Effector CD4-positive, alpha-beta T cell (primary cell): ENCODE measurements at places on chromosomes 1 and 21.

- peak; percentile 40 for DNase-seq
These were observed 76.8 kb downstream of the CD46 start for GRCh38 chr1:207828485-207829158.

DNA sequence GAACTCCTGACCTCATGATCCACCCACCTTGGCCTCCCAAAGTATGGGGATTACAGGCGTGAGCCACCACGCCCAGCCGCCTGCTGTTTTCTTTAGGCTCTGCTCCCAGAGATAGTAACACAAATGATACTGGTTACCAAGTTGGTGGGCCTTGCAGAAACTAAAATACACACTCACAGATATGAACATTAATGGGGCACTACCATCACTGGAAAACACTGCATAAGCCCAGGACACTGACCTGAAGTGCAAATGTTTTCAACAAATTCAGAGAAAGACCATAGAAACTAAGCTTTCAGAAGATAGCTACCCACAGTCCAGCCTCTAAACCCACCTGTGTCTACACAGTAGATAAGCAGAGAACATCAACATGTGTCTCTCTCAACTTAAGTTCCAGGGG lies 180.5 kb downstream of the FCRL5 start:
- no peak for DNase-seq

DNA sequence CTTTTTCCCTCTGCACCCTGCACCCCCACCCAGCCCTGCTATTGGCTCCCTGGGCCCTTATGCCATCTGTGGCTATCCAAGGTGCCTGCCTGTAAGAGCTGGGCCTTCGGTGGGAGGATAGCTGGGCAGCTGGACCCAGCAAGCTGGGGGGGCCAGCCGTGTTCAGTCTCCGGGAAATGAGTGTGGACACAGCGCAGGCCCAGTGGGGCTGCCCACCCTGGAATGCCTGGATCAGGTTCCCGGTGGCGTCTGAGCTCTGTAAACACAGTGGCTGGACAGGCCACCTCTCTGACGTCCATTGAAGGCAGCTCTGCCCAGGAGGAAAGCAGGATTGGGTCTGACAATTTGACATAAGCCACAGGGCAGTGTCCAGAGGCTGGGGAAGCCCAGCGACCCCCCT lies 127.8 kb downstream of the FOXD2 start:
- no peak for DNase-seq

GRCh38 chr21:36569511-36569910 lies 89.6 kb upstream of the CLDN14 start:
- DNase-seq, result no peak

DNA sequence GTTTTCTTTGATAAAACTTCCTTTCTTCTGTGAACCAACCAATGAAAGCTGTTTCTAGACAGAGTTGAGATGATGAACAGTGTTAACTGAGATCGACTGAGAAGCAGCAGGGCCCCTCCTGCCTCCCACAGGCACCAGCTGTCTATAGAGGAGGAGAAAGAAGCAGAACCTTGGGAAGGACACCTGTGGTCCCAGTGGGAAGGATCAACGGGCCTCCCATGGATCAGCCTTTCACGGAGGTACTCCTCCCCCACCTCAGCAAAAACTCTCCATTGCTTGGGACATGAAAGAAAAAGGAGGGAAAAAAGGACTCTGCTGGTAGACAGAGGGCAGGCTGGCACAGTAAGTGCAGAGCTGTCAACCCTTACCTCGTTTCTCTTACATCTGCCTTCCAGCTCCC lies 40.5 kb downstream of the PLPPR5 start:
- DNase-seq, result no peak

GRCh38 chr21:43757601-43758000 lies 18.5 kb downstream of the CSTB start:
- DNase-seq, result no peak

DNA sequence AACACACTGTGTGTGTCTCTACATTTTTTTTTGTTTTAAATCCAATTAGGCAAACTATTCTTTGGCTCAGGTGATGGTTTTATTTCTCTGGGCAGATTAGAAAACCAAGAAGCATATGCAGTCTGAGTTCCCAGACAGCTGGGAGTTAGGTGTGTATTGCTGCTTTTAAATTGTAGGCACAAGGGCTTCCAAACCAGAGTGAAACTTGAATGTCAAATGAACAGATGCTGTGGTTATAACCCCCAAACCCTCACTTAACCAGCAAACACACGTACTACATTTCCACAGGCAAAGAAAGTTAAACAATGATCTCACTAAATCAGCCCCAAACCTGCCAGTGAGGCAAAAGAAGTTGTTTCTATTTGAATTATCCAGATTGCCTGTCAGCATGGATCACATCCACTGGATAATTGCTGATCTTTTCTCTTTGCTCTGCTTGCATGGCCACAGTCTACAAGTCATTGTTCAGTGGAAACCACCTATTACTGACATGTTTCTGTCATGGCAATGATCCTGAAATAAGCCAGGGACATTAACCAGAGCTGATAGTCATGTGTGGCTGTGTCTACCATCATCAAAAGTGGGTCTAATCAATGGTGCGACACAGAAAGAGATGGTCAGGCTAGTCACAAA lies 576.5 kb upstream of the PLXNA2 start:
- no peak for DNase-seq

DNA sequence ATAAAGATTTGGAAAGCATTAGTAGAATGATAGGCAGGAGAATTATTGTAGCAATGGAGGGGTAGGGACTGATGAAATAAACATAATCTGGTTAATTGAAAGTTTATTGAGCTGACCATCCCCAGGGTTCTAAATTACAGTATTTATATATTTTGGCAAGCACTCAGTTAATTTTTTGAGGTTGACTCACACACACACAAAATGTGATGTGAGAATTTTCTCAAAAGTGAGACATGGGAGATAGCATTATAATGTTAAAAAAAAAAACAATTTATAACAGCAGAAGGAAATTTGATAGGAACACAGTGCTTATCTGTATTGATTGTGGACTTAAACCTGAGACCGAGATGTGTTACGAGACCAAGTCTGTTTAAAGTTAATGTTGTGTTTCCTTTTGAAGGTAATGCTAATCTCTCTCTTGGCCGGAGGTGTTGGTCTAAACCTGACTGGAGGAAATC lies 24.6 kb downstream of the TRIM45 start:
- no peak for DNase-seq

DNA sequence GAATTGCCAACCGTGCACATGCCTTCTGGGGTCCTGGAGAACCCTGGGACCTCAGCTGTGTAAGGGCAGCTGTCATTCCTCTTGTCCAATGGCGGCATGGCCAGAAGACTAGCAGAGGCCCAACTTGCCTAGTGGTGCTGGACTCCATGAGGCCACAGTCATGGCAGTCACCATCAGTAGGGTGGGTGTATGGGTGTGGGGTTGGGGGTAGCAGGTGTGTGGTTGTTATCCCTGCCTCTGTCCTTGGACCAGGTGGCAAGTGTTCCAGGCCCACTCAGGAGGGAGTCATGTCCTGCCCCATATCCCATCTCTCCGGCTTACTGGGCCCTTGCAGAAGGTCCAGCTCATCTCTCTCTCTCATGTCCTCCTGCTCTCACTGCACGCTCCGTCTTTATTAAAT lies 1596.2 kb downstream of the MRPL39 start:
- DNase-seq, result no peak

DNA sequence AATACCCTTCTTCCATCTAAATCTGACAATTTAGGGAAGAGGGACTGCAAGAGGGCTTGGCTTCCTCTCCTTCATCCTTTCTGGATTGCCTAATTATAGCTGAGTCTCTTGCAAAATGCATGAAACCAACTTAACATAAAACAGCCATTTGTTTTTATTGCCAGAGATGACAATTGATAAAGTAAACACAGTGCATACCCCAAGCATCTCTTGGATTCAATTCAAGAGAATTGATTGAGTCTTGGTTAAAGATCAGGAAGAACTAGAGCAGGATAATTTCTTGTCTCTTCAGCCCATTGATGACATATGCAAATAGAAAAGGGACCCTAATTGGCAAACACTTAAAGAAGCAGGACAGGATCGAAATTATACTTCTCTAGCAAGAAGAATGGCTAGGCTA lies 617.1 kb upstream of the PTBP2 start:
- DNase-seq, result no peak
